ENCODE measurements at places on chromosomes 4 and X.

GRCh38 chrX:9821572-9821971 lies 35.3 kb downstream of the SHROOM2 start:
- DNase-seq: no peak

GRCh38 chr4:141576585-141577110 lies 59.7 kb upstream of the IL15 start:
- DNase-seq: no peak

- DNase-seq: no peak
Measured at GRCh38 chr4:94349193-94349592, 6.6 kb upstream of the HPGDS start.

DNA sequence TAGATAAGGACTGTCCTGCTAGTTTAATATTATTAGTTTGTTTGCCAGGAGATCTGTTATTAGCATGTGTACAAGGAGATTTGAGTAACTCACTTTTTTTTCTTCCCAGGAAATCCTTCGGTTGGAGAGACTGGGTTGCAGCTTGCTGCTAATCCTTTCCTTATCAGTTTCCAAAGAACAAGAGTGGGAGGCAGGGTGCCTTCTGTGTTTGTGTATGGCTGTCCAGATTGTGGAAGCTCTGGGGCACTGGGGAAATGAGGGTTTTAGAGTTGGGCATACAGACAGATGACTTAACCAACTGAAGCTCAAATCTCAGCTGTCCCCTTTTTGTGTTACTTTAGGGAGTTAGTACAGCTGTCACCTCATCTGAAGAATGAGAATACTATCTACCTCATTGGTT lies 12.6 kb upstream of the SUPT20HL1 start:
- peak; percentile 45 for DNase-seq

DNA sequence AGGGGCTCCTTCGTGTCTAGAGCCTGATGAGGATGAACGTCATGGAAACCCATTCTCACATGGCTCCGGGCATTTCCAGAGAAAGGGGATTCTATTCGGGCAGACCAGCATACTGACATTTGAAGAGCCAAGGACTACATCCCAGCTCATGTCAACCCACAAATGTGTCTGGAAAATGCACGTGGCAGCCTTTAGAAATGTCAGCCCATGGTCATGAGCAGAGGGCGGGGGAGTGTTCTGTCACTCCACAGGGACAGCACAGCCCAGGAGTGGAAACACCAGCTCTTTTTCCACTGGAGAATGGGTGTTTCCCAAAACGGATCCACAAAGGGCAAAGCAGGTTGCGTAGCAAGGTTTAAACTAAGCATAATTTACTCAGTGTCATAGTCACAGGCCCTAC lies 207.0 kb downstream of the BCOR start:
- DNase-seq: no peak

DNA sequence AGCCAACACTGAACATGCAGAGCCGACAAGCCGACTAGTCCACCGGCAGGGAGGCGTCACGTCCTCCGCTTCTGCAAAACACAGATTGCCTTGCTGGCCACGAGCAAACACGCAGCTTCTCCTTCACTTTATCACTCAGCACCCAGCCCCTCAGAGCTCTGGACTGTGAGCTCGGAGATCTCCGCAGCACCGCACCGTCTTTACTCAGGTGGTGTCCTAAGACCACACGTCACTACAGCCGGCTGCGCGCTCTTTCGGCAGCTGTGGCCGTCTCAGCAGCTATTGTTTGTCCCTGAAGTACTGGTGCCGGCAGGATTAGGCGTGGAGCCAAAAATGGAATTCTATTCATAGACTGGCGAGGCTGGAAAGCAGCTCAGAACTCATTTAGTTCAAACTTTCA lies 72.0 kb downstream of the FAT1 start:
- DNase-seq: no peak

GRCh38 chrX:63394872-63395271 lies 43.7 kb upstream of the SPIN4 start:
- no peak for DNase-seq

- DNase-seq: no peak
Measured at GRCh38 chr4:54209617-54210016, 19.5 kb upstream of the PDGFRA start.

DNA sequence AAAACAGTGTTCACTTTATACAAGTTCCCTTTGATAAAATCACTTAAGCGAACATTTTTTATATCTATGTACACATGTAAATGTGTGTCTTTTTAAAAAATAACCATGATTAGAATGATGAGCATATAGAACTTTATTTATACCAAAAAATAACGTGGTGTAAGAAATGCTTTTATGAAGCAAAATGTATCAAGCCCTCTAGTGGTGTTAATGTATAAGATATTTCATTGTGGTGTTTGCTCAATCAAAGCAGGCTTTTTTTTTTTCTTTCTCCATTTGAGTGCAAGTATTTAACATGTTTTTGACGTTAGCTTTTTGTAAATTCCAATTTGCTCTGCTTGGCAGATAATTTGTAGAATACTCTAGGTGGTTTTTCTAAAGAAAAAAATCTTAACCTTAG lies 2092.4 kb upstream of the TENM3 start:
- no peak for DNase-seq

DNA sequence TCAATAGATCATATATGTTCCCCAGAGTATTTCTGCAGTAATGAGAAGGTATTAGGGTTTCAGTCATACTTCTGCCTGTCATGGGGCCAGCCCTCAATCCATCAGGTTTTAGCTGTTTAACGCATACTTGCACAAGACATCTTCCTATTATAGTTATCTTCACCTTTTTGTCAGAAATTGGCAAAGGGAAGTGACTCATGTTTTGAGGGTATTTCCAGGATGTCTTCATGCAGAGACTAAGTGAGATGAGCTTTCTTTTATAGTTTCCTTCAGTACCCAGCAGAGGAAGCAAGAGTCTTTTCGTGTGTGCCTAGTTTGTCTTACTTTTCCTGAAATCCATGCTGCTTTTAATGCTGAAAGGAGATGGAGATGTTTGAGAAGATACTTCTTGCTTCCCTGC lies 9.5 kb downstream of the CSTF2 start:
- peak; percentile 57 for DNase-seq

DNA sequence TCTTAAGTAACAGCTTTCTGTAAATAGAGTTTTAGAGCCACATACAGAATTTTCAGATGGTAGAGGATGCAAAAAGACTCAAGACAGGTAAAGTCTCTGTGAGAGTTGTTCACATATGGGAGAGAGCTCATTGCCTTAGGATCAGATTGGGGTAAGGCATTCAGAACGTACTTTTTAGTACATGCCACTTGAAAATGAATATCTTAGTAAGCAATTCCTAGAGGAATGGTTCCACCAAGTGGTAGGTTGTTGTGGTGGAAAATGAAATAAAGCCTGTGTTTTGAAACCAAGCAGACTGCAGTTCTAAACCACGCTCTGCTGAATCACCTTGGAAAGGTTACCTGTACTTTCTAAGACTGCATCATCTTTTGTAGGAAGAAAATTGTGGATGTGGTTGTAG lies 547.0 kb upstream of the LCORL start:
- DNase-seq: no peak

DNA sequence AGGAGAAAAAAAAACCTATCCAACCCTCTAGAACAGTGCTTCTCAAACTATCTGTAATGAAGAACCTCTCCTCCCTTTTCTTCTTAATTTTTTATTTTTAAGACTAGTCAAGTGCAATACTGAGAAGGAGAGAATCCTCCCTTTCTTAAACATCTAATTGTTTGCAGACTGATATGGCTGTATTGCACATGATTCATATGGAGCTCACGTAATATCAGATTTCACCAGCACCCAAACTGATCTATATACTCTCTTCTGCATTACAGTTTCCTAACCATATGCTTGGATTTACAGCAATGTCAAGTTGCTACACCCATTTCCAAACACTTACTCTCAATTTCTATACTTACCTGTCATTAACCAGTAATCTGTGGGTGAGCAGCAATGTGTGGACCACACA lies 9.5 kb downstream of the PRMT9 start:
- DNase-seq: no peak
